ENCODE measurements at places on chromosomes 16 and 17.

- no peak for DNase-seq
Measured at GRCh38 chr16:9846362-9847099, 335.7 kb downstream of the GRIN2A start.

- peak; percentile 86 for DNase-seq
Measured at GRCh38 chr17:17001874-17002520, 30.1 kb upstream of the TNFRSF13B start.

DNA sequence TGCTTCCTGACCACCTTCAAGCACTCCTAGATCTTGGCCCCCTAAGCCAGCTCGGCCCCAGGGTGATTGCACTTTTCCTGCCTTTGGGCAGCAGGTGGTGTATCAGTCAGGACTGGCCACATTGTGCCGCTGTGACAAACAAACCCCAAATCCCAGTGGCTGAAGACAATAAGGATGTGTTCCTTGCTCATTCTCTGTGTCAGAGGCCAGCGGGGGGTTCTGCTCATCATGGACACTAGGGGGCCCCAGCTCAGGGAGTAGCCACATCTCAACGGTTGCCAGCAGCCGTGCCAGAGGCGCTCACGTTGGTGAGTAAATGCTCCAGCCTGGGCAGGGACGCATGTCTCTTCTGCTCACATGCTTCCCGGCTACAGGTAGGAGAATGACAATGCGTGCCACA lies 60.4 kb downstream of the ZDHHC7 start:
- DNase-seq = peak; percentile 61

GRCh38 chr17:28968914-28969295 lies 17.6 kb upstream of the PHF12 start:
- DNase-seq = no peak

DNA sequence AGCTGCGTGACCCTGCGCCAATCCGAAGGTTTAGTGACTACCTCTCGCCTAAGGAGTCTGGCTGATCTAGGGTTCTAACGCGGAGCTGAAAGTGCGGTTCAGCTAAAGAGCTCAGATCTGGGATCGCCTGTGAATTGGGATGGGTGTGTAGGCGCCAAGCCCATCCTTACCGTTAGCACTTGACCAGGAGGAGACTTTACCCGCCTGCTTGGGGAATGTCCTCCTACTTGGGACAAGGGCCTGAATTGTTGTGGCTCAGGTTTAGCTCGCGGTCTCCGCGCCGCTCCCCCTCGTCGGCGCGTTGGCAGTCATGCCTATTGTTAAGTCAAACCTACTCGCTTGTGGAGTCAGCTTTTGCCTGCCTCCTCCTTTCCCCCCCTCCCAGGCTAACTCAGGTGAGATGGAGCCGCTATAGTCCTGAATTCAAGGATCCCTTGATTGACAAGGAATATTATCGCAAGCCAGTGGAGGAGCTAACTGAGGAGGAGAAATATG lies 480 bp downstream of the MRPS7 start:
- no peak for DNase-seq

DNA sequence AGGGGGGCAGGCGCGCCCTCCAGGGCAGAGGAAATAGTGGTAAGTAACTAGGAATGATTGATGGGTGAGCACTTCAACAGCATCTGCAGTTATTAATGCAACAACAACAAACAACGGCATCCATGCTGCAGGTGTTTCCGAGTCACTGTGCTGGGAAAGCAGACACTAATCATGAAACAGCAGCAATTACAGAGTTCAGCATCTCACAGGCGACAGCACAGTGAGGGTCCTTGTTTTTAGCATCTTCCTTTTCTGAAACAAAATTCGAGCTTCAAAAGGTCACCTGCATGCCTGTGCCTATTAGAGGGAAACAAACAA lies 191.9 kb downstream of the SLC39A11 start:
- no peak for DNase-seq

- DNase-seq = no peak
Measured at GRCh38 chr16:15857724-15858560, 1.1 kb upstream of the MYH11 start.

DNA sequence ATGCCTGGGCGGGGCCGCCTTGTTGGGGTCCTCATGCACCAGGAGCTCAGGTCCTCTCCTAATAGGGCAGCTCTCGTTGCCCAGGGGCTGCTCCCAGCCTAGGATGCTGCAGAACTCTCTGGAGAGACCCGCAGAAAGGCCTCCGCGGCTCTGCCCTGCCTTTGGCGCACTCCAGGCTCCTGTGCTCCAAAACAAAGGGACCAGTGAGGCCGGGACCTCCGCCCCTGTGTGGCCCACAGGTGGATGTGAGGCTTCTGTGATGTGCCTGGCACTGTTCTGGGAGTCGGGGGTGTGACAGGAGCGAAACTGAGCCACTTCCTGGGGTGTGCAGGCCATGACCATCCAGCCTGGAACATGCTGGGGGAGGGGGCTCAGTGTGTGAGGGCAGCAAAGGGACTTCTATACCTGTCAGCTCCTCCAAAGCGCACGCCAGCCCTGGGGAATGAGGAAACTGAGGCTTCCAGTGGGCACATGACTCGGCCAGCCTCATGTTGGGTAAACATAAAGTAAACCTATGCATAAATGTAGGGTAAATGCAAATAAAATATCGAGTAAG lies 153.2 kb downstream of the IRF8 start:
- no peak for DNase-seq

All from activated CD4-positive, alpha-beta T cell treated with anti-CD3 and anti-CD28 coated beads for 48 hours (primary cell).